Stimulated activated CD8-positive, alpha-beta memory T cell treated with anti-CD3 and anti-CD28 coated beads, Interleukin-7, amount 100 ng/mL, for 1 hour (primary cell): ENCODE measurements at places on chromosomes 12 and 14.

- DNase-seq: no peak
Measured at GRCh38 chr12:34603382-34604035, 581.2 kb downstream of the ALG10 start.

- DNase-seq: no peak
Measured at GRCh38 chr12:68455691-68456345, 123.7 kb upstream of the MDM1 start.

- no peak for DNase-seq
Measured at GRCh38 chr12:30063435-30063945, 279.7 kb upstream of the TMTC1 start.

GRCh38 chr12:44497044-44497443, 379.1 kb downstream of the NELL2 start:
- no peak for DNase-seq

- no peak for DNase-seq
Measured at GRCh38 chr12:50006754-50007442, 18.4 kb downstream of the RACGAP1 start.

DNA sequence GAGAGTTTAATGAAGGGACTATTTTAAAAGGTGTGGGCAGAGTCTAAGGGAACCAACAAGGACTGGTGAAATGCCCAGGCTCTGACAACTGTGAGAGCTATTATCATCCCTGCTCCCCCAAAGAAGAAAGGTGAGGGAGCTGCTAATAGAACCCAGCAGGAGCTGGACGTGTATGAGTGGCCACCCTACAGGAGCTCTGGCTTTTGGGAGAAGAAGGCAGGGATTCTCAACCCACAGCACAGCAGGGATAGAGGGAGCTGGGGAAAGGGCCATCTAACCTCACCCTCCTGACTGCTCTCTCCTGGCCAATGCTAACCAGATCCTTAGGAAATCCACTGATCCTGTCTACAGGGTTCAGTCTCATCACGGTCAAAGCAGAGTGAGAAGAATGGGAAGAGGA, 57.1 kb downstream of the GRIN2B start:
- DNase-seq: no peak

- DNase-seq: no peak
Measured at GRCh38 chr14:35934499-35934898, 108.4 kb downstream of the BRMS1L start.
